CD4-positive, alpha-beta T cell treated with Interleukin-6 at 100 ng/mL for 8 hours (primary cell): ENCODE measurements at places on chromosomes 6 and 20.

DNA sequence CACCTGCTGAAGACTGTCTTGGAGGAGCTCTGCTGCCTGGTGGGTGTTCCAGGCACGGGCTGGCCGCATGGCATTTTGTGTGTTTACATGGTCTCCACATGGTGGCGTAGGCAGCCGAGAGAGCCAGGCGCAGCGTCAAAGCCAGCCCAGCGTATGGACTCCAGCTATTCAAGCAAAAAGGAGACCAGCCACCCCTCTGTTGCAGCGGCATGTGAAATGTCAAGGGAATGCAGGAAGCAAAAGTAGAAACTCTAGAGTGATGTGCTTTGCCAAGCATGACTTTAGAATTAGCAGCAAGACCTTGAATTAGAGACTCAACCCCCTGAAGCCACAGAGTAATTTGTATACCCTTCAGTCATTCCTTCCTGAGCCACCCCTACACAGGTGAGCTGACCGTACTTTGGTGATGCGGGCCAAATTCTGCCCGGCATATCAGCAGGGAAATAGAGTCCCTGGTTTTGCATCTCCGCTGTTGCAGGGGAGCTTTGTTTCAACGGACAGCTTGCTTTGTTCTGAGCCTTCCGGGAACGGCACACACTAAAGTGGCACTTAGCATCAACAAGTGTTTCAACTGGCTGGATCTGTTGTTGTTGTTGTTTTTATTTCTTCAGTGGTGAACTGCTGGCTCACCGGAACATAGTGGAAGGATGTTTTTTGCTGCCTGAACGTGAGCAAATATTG, 48.5 kb downstream of the FNDC1 start:
- DNase-seq = no peak

DNA sequence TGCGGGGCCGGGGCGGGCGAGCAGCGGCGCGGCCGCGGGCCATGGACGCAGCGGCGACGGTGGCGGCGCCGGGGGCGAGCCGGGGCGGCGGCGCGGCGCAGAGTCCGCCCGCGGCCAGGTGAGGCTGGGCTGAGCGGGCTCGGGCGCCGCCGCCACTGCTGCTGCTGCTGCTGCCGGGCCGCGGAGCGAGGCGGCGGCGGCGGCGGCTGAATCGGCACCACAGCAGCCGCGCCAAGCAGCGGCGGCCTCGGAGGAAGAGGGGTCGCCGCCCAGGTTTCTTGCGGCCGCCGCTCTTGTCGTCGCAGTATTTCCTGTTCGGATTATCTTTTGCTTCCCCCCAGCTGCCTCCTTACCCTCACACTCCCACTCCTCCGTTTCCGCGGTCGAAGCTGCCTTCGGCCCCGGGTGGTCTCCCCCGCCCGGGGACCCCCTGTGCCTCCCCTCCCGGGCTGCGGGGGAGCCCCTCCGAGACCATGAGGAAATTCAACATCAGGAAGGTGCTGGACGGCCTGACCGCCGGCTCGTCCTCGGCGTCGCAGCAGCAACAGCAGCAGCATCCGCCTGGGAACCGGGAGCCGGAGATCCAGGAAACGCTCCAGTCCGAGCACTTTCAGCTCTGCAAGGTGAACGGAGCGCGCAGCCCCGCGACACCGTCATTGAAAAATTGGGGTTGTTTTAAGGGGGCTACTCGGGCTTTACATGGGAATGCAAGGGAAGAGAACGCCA, at the start of gene STXBP5:
Gene STXBP5, plus strand, starts transcription at position 358 of the 726 bp plus-strand sequence. Its CDS starts 116 bp downstream, at position 474.
- DNase-seq = peak; percentile 24

DNA sequence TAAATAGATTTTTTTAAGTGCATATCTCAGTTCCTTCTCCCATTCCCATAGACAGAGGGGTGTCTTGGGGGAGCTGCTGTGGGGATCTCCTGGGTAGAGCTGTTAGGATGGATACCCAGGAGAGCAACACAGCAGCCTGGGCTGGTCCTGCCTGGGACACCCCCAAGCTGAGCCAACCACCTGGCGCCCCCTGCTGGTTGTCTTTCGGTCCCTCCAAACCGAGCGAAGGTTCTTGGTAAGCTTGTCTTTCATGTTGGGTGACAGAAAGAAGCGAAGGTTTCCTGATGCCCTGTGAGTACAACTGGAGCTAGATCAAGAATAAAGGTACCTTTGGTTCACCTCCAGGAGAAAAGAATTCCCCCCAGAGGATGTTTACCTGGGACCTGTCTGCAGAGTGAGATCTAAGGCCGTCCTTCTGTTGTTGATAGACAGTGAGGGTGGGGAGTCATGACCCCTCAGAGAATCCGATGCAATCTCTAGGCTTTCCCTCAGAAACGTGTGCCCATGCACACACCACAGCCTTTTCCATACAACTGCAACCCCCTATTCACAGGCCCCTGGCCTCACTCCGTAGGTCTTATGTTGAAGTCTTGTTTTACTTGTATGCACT, 50.8 kb downstream of the SNX9 start:
- peak; percentile 78 for DNase-seq

DNA sequence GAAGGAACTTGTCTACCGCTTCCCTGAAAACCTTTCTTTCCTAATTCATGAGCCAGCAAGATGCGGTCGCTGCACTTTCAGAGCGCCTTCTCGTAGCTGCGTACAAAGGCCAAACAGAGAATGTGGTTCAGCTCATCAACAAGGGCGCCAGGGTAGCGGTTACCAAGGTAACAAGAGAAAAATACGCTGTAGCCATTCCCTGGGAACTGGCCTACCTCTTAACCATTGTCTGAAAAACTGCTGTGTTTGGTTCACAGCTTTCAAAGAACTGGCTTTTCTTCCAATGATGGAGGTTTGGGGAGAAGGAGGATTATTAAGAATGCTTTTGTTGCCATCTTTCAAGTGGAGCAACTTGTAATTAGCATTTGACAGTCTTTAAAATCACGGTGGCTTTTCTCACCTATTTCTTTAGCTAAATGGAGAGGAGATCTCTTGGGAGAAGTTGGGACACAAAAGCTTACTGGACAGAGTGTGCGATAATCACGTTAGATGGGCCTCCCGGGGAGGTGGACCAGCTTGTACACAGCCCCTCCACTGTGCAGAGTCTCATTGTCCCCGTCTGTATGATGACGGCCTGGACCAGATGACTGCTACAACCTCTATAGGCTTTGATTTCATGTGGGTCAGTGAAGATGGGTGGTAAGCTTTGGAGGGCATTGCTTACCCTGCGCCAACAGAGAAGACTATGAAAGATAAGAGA, 71.5 kb downstream of the LYRM2 start:
- DNase-seq = no peak

DNA sequence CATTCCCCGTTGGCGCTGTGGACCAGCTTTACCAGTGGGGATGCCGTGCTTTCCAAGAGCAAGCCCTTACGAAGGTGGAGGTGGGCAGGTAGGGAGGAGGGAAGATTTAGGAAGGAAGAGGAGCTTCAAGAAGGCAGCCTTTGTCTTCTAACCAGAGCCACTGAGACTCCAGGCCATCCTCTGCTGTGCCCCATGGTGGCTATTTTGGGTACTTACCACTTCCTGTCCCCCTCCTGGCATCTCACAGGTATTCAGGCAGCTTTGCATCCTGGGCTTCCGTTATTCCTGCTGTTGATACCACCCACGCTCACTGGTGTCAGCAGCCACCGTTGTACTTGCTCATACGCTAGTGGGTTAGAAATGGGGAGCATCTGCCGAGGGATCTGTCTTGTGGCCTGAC, 22.9 kb downstream of the ERMARD start:
- no peak for DNase-seq

GRCh38 chr6:132405143-132405915, 4.1 kb upstream of the MOXD1 start:
- DNase-seq = no peak

DNA sequence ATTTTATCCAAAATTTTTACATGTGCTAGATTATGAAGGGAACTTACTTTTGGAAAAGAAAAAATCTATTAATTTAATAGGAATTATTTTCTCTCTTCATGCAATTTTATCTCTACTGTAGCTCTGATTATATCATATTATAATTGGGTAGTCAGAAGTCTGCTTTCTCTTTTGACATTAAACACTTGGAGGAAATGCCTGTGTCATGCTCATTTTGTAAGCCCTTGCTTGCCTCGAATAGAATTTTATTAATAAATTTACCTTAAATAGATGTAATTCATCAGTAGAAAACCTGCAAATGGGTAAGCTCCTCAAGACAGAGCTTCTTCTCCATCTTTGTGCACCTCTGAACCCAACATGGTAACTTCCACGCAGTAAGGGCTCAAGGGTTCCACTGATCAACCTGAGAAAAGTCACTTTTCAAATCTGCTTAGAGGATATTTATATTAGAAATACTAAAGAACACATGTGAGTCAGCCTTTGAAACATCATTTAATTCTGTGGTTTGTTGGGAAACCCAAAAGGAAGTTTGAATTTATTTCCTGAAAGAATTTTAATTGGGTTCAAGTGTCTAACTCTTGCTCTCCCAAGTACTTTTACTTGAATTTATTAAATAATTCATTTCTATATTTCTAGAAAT, 266.0 kb downstream of the ALDH8A1 start:
- no peak for DNase-seq

GRCh38 chr6:26243752-26244151, 121.2 kb upstream of the BTN3A2 start:
- no peak for DNase-seq
